ENCODE measurements at places on chromosomes 6 and 20.

- no peak for DNase-seq
Measured at GRCh38 chr6:36478051-36478526, 35.3 kb downstream of the KCTD20 start.

DNA sequence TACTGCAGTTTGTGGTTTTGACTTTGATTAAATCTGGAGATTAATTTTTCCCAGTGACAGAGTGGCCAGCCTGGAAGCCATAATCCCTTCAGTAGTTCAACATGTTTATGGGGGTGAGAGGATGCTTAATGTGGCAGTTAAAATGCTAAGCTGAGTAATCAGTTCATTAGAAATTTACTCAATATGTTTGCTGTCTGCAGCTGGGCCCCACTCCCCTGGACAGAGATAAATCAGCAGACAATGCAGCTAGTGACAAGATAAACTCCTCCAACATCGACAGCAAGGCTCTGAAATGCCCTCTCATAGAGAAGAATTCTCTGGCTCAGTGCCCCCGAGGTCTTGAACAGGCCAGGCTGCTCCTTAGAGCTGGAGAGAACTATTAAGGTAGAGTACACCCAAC lies 101.9 kb downstream of the LRFN2 start:
- no peak for DNase-seq

DNA sequence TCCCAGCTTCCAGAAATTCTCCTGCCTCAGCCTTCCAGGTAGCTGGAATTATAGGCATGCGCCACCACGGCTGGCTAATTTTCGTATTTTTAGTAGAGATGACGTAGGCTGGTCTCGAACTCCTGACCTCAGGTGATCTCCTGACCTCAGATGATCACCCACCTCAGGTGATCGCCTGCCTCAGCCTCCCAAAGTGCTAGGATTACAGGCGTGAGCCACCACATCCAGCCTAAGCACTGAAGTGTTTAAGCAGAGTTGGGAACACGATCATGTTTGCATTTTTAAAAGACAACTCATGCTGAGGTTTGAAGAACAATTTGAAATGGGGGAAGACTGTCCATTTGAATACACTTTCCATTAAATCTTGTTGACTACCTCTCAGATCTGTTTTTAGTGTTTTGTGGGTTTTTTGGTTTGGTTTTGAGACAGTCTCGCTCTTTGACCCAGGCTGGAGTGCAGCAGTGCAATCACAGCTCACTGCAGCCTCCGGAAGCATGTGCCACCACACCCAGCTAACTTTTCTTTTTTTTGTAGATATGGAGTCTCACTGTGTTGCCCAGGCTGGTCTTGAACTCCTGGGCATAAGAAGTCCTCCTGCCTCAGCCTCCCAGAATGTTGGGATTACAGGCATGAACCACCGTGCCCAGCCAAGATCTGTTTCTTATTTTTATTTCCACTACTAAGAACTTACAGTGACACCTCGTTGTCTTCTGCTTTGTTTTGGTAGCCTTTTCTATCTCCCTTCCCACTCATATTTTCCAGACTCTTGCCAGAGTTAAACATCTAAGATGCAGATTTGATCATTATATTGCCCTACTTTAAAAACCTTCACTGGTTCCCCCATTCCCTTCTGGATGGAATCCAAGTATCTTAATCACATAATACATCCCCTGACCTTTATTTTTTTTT lies 5.5 kb downstream of the CASP8AP2 start:
- no peak for DNase-seq

DNA sequence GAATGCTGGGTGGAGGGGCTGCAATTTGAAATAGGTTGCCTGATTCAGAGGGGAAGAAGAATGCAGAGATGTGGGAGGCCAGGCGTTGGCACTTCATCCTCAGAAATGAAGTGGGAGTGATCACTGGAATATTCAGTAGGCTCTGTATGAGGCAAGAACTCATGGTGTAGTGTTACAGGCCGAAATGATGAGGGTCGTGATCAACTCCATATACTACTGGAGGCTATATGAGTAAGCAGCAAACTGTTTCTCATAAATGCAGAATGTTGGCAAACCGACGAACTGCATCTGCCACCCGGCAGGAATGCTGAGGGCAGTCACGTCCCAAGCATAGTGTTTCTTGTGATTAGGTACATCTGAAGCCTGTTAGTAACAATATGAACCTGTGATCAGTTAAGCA lies 12.7 kb downstream of the KCNS1 start:
- DNase-seq: no peak

GRCh38 chr20:61417221-61417941 lies 165.3 kb downstream of the CDH4 start:
- DNase-seq: no peak

- no peak for DNase-seq
Measured at GRCh38 chr6:4635666-4636065, 140.5 kb upstream of the CDYL start.

DNA sequence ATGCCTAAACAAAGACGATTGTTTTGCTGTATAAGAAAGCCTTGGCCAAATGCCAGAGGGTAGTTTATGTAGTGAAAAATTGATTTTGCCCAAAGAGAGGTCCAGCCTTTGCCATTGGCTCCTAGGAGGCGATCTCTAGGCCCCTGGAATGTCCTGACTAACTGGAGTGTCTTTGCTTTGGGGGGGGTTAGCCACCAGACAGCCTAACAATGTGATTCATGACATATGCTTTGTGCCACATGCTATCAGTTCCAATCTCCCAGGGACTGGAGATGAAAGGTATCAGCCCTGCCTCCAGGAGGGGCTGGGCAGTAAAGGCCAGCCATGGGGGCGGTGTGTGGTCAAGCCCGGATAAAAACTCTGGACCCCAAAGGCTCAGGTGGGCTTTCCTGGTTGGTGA lies 32.7 kb upstream of the TUBB2A start:
- no peak for DNase-seq

DNA sequence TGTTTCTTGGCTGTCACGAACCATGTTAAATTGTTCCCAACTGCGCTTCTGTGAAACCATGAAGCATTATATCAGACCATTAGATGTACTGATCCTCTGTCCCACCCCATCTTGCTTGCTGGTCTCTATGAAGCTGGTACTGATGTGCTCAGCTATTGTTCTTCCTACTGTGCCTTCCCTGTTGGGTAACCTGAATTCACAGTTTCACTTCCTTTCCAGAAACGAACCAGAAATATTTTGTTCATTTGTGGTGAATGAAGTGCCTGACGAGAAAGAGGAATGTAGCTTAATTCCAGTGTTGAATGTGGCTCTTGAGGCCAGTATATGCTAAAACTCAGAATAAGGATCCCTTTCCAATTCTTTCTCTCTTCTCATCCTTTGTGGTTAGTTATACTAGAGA lies 58.1 kb upstream of the SNAP91 start:
- no peak for DNase-seq

DNA sequence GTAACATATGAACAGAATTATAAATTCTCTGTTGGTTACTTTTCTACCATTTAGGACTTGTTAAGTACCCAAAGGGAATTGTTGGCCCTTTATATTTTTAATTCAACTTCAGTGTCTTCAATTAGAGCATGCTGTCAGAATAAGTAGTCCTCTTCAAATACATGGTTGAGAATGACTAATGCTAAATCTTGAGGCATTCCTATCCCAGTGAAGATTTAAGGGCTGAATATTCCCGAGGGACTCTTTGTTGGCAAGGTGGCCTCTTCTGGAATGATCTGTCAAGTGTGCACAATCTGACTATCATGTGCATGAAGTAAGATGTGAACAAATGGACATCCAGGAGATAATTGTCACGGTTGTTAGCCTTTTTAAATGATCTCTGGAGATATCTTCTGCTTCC lies 421.7 kb downstream of the BMP2 start:
- no peak for DNase-seq

DNA sequence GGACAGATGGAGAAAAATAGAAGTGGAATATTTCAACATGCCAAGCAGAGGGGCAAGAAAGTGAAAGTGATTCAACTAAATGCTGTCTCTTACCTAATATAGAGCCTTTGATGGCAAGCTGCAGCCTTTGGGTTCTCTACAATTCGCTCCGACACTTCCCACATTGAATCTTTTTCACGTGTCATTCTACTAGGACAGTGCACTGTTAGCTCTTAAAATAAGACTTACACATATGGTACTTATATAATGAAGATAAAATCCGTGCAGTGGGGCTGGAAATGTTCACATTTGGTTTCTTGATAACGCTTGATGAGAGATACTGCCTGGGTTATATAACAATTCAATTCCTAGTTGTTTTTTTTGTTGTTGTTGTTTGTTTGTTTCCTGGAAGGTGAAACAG lies 502.4 kb downstream of the LMBRD1 start:
- DNase-seq: no peak

GRCh38 chr20:17662333-17663039 lies 19.6 kb downstream of the RRBP1 start:
- no peak for DNase-seq

DNA sequence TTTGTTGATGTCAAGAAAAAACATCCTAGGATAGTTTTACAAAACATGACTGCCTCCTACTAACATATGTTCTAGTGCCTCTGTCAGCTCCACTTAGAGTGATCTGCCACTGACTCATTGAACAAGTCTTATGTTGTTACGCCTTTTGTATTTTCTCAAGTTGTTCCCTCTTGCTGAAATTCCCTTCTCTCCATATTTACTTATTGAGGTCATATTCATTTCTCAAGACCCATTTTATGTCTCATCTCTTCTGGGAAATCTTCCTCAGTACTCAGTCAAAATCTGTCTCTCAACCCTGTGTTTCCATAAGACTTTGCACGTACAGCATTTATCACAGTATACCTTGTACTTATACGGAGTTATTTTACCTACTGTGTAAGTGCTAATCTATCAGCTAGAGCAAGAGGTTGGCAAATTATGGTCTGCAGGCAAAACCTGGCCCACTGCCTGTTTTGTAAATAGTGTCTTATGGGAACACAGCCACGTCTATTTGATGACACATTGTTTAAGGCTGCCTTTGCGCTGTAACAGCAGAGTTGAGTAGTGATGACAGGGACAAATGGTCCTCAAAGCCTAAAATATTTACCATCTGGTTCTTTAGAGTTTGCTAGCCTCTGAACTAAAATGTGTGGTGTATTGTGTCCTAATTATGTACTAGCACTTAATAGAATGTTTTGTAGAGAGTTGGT lies 83.4 kb downstream of the ADGRB3 start:
- DNase-seq: no peak

DNA sequence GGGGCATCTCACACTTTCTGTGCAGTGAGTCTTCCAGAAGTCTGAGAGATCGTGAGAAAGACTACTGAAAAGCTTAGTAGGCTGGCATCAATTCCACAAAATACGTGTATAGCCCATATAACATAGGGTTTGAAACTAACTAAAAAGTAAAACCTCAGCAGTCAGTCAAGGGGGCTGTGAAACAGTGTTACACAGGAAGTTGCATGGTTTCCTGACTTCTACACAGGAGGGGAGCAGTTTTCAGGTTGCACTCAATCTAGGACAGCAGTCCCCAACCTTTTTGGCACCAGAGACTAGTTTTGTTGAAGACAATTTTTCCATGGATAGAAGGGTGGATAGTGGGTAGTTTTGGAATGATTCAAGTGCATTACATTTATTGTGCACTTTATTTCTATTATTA lies 4.7 kb upstream of the LY86 start:
- DNase-seq: no peak

GRCh38 chr20:47583551-47583950 lies 81.9 kb downstream of the NCOA3 start:
- DNase-seq: no peak

GRCh38 chr6:142058551-142059290 lies 74.0 kb upstream of the GJE1 start:
- DNase-seq: no peak

DNA sequence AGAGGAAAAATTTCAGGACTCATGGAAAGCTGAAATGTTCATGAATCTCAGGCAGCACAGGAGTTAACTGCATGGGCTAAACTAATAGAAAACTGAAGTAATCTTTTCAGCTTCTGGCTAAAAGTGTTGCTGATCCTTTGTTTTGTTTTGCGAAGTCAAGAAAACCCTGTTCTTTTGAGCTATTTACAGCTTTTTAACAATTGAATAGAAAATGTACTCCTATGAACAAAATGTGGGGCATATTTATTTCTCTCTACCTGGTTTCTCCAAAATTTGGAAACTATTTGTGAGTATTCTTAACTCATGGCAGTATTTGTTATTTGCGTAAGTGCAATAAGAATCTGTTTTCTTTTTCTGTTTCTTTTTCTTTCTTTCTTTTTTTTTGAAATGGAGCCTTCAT lies 818.8 kb upstream of the CITED2 start:
- DNase-seq: no peak

DNA sequence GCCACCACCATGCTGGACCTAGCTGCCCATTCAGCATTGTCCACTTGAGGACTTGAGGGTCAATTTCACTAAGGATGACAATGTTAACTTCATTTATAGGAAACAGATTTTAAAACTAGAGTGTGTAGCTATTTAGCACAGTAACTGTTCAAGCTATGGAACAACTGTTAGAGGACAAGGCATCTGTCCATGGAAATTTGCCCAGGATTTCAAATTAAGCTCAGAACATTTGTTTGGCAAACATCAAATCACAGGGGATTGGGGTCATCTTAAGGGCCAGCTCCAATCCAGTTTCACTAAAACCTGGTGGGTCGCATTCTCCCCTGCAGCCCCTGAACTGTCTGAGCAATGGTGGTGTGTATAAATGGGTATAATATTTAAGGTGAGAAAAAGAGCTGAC lies 35.1 kb downstream of the PM20D2 start:
- no peak for DNase-seq

DNA sequence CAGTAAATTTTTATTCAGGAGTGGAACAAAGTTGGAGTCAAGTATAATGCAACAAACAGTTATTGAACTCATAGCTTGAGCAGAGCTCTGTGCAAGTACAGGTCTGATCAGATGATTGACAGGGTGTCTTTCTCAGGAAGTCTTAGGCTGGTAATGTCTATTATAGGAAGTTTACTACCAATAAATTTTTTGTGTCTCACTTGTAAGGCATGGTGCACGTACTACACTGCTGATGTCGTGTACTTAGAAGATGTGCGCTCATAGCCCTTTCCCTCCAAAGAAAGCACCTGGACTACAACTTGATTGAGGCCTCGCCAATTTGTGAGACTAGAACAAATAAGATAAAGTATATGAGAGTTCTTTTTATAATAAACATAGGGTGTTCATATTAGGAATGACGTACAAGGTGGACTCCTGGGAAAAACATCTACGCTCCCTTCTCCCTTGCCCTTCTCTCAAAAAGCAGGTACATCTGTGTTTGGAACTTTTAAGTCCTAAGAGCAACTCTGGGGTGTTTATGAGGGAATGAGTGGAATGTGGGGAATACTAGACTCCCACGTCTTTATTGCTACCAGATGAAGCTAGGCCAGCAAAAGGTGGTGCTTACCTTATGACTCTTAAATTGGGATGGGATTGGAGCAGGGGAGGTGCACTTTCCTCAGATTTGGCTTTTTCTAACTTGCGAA lies 1.5 kb downstream of the NDUFAF5 start:
- DNase-seq: no peak

DNA sequence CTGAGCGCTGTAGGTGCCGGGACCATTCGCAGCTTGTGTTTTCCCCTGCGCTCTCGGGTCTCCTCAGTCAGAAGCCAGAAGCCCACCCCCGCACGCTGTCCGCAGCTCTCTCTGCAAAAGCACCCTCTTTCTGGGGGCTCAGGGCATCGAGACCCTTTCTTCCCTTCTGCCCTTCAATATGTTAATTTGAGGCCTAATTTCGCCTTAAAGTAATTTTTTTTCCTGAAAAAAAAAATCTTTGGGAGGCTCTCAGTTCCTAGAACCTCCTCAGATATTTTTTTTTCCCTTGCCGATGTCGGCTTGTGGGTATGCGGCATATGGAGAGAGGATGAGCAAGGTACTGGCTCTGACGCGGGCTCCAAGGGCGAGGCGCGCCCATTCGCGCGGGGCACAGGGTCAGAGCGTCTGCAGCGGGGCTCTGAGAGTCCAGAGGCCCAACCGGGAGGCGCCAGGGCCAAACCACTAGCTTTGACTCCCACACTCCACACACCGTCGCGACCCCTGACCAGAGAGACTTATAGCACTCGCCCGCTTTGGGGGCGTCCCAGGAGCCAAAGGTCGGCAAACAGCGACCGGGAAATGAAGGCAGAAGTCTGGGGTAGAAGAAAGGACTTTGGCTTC lies 893 bp downstream of the PRDM13 start:
- DNase-seq: no peak

Data from stimulated activated CD4-positive, alpha-beta T cell treated with anti-CD3 and anti-CD28 coated beads, TNF-alpha, amount 100 ng/mL, for 4 hours (primary cell).